Left renal cortex interstitium (tissue), 4 donors: ENCODE measurements at places on chromosomes 13 and 19.
A peak's percentile ranks its signal among the peaks of the same experiment; 100 is the strongest.

DNA sequence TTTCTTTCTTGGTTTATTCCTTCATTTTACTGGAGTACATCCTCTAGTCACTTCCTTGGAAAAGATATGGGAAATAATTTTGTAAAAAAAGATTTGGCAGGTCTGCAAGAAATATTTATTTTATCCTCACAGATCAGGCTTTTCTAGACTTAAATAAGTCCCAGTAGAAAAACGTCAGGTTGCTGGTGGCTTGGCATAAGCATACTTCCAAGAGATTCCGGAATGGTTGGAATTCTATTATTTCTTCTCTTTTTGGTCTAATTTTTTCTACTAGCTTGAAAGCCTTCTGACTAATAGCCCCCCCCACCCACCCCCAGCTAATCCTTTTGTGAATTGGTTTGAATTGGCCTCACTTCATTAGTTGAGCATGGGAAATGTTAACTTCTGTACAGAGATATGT, 147.6 kb downstream of the ZIC5 start:
- no peak for DNase-seq

DNA sequence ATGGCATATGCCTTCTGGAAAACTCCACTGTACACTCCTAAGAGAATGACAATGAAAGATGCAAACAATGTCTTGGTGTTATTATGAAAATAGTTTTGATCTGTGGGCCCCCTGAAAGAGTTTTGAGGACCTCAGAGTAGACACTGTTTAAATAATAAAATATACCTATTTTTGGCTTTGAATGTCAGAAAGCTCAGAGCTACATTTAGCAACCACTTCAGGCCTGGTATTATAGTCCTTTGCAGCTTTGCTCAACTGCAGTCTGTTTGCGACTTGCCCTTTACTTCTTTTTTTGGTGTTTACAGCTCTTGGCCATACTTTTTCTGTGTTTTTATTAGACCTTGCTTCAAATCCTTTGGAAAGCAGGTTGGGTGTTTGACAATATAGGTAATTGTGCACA, 5.8 kb upstream of the UBE2L5 start:
- DNase-seq: no peak

DNA sequence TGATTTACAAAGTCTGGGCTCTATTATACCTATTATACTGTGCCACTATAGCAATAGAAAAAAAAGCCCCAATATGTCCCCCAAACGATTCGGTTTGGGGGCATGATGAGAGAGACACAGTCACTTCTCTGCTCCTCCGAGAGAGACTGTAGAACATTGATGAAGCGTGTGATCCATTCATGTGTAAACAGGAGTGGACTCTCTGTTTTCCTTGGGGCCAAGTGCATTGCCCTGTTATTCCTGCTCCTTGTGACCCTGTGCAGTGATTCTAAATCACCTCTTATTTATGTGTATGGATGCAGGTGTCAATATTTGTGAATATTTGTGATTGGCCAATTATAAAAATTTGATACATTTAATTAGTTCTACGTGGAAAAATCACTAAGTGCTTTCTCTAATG, 17.0 kb downstream of the F10 start:
- DNase-seq: no peak

- DNase-seq: no peak
Measured at GRCh38 chr19:42295831-42296525, 6.0 kb upstream of the PRR19 start.

GRCh38 chr13:112510002-112510780, 77.8 kb downstream of the TUBGCP3 start:
- peak; percentile 19 for DNase-seq

- peak; percentile 11 for DNase-seq
Measured at GRCh38 chr13:21297447-21297846, 121.0 kb downstream of the MRPL57 start.

GRCh38 chr13:104831831-104832230, 1703.6 kb downstream of the EFNB2 start:
- no peak for DNase-seq

DNA sequence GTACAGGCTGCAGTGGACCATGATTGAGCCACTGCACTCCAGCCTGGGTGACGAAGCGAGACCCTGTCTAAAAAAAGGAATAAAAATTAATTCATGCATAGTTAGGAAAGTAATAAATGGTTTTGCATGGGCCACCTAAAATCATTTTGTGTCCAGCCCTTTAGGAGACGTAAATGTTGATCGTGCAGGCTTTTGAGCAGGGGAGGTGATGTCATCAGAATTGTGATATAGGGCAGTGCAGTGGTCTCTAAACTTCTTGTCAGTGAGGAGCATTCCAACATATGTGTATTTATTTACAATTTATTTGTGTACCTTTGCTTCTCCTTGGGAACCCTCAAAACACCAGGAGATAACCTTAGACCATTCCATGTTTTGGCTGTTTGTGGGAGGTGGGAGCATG, 3.0 kb downstream of the SMARCA4 start:
- DNase-seq: no peak

DNA sequence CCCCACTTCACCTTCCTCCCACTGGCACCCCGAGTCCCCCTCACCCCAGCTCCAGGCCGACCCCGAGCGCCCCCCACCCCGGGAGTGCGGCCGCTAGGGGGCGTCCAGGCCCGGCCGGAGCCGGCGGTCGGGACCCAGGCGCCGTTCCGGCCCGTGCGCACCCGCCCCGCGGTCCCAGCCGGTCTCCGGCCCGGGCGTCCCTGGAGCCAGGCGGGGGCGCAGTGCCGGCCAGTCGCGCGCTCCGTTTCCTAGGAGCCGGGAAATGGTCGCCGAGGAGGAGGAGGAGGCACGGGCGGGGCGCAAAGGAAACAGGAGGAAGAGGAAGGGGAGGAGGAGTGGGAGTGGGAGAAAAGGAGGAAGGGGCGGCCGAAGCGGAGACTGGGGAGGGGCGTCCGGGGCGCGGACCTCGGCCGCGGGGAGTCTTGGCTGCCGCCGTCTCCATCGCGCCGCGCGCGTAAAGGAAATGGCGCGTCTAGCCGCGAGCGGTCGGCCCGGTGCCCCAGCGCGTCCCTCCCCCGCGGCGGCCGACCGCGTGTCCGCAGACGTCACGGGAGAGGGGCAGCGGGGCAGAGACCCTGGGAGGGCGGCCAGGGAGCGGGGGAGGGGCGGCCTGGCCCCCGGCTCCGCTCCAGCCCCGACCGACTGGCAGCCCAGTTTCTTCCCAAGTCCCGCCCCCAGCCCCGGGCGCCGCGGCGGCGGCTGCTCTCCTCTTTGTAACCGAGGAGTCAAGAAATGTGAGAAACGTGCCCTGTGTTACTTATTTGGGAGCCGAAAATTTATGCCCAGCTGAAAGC, 1.1 kb upstream of the KCTD15 start:
- DNase-seq: peak; percentile 75

DNA sequence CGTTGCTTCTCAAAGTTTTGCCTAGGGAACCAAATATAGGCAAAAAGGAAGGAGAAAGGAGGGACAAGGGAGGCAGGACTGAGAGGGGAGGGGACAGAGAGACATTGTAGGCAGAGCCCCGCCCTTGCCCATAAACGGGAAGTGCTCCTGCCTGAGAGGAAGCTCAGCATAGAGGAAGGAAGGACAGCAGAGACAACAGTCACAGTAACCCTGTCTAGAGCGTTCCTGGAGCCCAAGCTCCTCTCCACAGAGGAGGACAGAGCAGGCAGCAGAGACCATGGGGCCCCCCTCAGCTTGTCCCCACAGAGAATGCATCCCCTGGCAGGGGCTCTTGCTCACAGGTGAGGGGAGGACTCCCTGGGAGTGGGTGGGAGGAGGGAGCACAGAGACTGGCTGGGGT, at the start of gene CEACAM21:
Gene CEACAM21 (plus strand): TSS at position 169 of the 400 bp plus-strand sequence. CDS start 109 bp downstream, at position 278.
- DNase-seq: no peak

DNA sequence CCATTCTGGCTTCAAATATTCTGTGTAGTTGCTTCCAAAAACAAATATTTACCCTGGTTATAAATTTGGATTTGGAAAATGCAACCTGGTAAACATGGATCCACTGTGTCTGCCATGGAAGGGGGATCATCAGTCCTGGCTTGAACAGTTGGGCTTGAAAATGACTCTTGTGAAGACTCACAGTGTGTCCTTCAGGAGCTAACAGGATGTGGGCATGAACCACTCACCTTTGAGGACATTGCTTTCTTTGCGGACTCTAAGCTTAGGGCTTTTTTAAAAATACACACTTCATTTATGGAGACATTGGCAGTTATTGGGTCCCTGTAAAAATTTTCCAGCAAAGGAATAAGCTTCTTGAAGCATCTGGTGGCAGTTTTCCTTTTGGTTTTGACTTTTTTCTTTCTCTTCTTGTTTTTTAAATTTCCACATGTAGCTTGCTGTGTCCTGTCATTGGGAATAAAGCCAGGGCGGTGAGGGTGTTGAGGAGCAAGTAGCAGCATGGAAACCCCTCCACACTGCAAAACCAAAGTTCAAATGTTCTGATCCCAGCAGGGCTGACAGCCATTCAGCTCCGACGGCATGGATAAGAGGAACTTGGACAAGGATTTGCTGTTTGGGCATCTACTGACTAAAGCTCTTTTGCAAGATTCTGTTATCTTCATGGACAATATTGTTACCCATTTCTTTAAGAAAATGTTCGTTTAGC, 39.5 kb upstream of the SERP2 start:
- DNase-seq: no peak

GRCh38 chr19:30890033-30890432, 459.2 kb downstream of the TSHZ3 start:
- DNase-seq: no peak

DNA sequence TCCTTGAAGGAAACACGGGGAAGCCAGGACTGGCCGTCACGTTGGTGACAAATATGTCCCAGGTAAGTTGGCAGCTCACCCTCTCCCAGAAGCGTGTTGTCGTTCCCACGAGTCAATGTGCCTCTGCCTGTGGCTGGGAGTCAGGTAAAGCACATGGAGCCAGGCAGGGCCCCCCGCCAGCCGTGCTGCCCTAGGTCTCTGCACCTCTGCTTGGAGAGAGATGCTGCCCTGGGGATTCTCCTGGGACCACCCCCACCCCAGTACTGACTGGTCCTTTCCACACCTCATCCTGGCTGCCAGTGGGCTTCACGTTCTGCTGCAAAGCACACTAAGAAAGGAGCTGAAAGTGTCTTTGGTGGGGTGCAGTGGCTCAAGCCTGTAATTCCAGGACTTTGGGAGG, 9.9 kb downstream of the ZNF114 start:
- DNase-seq: no peak

DNA sequence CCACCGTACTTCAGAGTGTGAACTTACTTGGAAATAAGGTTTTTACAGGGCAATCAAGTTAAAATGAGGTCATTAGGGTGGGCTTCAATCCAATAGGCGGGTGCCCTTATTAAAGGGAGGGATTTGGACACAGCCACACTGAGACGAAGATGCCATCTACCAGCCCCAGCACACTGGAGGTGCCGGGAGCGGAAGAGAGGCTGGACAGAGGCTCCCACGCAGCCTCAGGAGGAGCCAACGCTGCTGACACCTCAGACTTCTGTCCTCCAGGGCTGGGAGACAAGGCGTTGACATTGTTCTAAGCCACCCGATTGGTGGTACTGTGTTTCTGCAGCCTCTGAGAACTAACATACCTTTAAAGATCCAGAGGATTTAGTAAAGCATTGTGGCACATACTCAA, 12.6 kb upstream of the RAB20 start:
- no peak for DNase-seq

DNA sequence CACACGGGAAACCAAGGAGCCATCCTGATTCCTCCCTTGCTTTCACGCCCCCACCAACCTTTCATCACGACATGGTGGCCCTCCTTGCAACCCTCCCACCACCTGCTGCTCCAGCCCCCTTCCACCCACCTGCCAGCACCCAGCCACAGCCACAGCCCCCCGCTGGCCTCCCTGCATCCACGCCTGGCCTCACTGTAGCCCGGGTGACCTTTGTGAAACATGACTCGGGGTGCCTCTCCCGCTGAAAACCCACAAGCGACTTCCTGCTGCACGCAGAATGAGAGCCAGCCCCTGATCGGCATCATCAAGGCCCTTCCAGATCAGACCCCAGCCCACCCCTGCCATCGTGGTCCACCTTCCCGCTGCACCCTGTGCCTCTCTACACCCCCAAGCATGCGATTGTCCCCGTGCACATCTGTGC, 14.9 kb downstream of the POP4 start:
- no peak for DNase-seq

DNA sequence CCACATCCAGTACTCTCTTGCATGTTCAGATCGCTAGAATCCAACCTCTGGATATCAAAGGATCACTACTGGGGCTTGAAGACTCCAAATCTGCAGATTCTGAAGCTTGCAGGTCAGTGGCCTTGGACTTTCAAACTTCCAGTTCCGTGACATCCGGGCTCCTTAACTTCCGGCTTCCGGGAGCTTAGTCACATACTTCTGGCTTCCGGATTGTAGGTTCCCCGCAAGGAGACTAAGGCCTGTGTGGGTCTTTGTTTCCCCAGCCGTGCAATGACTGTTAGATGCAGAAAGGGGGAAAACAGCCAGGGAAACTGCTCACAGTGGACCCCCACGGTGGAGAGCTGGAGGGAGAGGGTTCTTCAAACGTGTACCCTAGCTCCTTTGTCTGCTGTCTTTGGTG, 41.4 kb downstream of the ZNF333 start:
- DNase-seq: no peak

- DNase-seq: no peak
Measured at GRCh38 chr19:31553846-31554215, 204.6 kb upstream of the TSHZ3 start.

DNA sequence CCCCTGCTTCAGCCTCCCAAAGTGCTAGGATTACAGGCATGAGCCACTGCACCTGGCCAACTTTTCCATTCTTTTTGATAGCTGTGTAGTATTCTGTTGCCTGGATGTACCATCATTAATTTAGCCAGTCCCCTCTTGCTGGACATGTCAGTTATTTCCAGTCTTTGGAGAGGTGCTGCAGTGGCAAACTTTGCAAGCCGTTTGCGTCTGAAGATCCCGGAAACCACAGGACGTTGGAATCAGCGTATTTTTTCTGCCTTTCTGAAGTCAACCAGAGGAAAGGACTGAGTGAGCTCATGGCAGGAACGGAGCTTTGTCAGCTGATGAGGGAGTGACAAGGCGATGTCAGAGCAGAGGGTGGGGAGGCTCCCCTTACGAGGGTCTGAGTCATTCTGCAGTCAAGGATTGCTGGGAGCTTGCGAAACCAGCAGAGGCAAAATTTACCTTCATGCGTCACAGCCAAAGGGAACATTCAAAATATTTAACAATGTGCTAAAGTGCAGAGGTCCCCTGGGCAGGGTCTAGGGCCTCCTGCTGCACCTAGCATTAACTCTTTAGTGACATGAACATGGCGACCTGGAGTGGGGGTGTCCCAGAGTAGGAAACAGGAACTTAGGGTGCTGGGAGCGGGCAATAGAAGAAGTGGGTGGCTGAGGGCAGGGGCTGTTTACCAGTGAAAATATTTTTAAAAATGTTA, 5.6 kb downstream of the C5AR1 start:
- DNase-seq: no peak

DNA sequence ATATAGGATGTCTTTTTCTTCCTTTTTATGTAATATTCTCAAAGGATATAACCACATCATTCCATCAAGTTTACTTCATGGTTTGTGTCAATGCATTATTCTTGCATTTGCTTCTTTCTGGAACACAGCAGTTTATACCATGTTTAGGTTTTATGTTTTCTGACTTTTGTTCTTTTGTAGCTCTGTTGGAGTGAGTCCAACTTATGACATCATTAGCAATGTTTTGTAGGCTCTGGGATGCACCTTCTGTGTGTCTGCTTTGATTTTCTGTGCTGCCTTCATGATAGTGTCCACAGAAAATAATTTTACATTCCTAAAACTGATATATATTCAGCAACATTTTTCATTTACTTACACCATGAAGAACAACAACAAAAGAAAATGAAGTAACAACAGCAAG, 68.9 kb downstream of the SHISA2 start:
- no peak for DNase-seq

- no peak for DNase-seq
Measured at GRCh38 chr19:21434516-21434915, 37.6 kb downstream of the ZNF493 start.
